Astrocyte of the cerebellum (primary cell): ENCODE measurements at places on chromosomes 7 and 10.

- DNase-seq, result no peak
Observed at GRCh38 chr7:153852261-153852660, 199.9 kb upstream of the DPP6 start.

GRCh38 chr7:133542209-133542780, 289.4 kb downstream of the EXOC4 start:
- no peak for DNase-seq

- DNase-seq, result no peak
Observed at GRCh38 chr10:128278362-128278761, 152.1 kb upstream of the MKI67 start.

- DNase-seq, result no peak
Observed at GRCh38 chr7:107286751-107287621, 118.2 kb downstream of the HBP1 start.

- DNase-seq, result no peak
Observed at GRCh38 chr10:22620929-22621328, 93.4 kb downstream of the PIP4K2A start.

- DNase-seq, result no peak
Observed at GRCh38 chr7:104603957-104604356, 275.6 kb downstream of the LHFPL3 start.

DNA sequence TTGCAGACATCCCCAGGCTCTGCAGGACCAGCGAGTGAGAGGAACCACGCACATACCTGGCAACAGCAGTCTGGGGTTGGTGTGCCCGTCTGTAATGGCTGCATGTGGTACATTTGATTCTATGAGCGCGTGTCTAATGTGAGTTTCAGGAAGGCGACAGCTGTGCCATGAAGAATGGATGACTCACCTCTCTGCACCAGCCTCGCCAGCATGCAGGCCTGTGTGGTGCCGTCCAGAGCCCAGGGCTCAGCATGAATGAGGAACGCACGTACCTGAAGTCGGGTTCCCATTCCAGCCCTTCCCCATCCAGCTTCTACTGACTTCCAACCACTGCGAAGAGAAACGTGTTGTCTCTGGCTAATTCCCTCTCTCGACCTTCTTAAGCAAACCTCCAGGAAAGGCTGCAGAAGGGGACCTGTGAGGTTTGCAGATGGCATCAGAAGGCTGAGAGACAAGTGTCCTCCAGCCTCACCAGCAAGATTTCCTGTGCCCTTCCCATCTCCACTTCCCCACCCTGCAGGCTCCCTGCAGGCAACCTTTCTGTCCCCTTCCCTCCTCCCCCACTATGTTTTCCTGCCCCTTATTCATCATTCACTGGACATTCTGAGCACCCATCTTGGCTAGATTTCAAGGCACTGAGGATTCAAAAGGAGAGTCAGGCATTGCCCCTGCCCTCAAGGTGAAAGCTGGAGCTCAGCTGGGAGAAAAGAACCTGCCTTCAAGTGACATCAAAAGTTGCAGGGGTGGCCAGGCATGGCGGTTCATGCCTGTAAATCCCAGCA, 54.3 kb downstream of the ASB13 start:
- DNase-seq, result no peak

GRCh38 chr7:24715661-24716479, 41.4 kb downstream of the GSDME start:
- DNase-seq, result no peak

DNA sequence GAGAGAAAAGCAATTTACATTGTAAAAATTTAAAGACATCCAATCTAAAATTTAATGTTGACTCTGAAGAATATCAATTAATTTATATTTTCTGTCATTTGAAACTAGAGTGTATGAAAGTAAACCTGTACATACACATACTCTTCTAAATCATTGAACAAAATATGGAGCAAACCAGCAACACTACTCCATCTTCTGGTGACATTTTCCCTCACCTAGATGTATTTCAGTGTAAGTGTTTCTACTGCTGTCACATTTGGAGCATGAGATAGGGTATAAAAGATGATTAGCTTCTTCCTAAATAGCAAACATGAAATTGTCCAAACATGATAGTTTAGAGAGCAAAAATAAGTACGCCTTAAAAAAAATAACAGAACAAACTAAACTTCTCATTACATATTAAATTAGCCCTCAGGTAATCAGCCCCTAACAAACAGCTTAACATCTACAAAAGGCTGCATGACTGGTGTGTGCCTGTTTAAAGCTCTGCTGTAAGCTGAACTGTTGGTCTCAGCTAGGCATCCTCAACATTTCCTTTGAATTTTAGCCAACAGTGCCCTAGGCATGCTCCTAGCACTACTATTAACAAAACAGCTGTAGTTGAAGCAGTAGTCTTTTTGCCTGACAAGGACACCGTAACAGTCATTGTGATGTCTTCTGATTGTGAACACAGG, 189.8 kb downstream of the CTNNA3 start:
- DNase-seq, result no peak

DNA sequence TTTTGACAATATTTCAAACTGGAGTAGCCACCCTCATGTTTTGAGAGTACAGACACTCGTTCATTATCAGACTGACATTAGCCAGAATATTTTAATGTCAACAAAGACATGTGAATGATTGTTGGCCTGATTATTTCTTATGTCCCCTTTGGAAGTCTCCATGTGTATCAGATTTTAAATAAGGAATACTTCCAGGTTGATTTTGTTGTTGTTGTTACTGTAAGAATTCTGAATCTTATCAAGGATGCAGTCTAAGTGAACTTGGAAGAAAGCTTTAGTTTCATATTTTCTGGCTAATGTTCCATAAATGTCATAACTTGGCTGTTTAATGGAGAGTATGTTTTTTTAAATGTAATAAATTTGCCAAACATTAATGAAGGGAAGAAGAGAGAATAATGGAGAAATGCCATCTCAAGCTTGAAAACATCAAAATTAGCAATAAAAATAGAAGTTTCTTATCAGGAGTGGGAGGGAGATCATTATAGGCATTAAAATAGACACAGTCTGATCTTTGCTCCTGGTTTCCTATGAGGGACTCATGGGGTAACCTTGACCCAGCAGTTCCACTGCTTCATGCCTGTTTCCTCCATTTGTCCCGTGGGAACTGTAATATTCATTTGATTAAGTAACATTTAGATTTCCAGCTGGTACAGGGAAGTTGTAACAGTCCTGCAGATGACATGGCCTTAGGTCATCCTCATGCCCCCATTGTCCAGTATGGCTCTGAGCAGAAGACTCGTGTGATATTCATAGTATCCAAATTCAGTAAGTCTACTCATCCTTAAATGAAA, 122.4 kb upstream of the KIAA1217 start:
- DNase-seq, result no peak

GRCh38 chr7:151572136-151572535, 52.4 kb upstream of the RHEB start:
- no peak for DNase-seq

GRCh38 chr7:101015626-101016025, 4.3 kb upstream of the MUC17 start:
- DNase-seq, result no peak

DNA sequence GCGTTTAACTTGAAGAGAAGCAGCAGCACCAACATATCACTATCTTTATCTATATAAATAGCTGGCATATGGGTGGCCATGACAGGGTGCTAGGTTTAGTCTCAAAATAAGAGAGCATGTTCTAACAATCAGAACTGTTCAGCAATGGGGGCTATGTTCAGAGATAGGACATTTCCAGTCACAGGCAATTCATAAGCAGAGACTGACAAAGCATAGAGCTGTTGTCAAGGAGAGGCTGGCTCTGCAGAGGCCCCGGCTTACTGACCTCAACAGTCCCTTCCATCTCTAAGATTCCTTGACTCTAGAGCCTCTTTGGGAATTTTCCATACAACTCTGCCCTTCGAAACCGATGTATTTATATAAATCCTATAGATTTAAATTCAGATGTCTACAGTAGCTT, 17.2 kb downstream of the ANK3 start:
- no peak for DNase-seq

GRCh38 chr10:43390759-43391158, 18.2 kb downstream of the HNRNPF start:
- DNase-seq, result no peak

DNA sequence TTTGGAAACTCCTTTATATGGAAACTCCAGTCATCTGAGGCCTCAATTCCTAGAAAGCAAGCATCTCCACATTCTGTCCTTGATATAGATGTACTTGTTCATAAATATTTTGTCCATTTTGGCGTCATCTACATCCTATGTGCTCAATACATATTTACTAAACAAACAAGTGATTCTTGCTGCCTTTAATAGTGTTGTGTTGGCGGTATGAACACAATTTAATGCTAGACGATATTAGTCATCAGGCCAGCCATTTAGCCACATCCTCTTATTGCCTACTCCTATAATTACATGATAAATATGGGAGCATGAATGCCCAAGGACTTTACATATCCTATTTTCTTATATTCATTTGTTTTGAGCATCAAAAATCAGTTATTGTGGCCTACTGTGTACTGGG, 18.5 kb upstream of the IFRD1 start:
- no peak for DNase-seq

GRCh38 chr10:111129363-111129762, 52.5 kb downstream of the ADRA2A start:
- no peak for DNase-seq

DNA sequence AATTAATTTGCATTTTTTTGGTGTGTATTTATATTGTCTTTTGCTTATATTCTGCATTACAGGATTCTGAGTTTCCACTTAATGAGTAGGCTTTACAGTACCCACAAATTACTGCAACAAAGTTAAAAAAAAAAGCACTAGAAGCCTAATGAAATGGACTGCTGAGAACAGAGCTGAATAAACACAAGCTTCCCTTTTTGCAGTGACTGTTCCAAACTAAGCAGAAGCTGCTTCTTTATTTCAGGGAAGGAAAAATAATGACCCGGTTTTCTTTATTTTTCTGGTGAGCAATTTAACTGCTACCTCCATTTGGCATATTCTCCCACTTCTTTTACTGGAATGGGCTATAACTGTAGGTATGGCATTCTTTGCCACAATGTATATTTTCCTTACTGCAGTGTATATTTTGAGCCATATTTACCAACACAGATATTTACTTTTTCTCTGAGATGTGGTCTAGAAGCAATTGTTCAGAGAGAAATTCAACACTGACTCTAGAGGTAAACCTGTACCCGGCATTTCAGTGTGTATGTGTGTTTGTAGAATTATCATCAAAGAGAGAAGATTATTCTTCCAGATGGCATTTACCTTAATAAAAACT, 56.9 kb downstream of the HDAC9 start:
- DNase-seq, result no peak

- no peak for DNase-seq
Observed at GRCh38 chr10:99533496-99534449, 1.0 kb downstream of the NKX2-3 start.

DNA sequence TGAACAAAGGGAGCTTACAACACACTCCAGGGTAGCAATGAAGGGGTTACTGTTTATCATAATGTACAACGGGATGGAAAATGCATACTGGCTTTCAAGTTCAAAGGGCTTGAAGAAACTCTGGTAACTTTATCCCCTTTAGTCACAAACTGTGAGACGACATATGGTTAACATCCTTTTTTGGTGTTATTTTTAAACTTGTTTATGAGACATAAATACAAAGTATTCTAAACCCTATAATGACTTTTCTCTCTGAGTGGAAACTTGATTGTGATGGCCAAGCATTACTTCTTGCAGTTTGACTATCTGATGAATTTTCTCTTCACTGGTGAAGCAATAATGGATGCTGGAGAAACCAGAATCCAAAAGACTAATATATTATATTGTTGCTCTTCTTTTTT, 62.0 kb upstream of the SEMA3A start:
- DNase-seq, result no peak

GRCh38 chr10:73979809-73980433, 18.0 kb upstream of the VCL start:
- no peak for DNase-seq

GRCh38 chr10:90999512-91000172, 78.8 kb upstream of the ANKRD1 start:
- DNase-seq, result no peak

DNA sequence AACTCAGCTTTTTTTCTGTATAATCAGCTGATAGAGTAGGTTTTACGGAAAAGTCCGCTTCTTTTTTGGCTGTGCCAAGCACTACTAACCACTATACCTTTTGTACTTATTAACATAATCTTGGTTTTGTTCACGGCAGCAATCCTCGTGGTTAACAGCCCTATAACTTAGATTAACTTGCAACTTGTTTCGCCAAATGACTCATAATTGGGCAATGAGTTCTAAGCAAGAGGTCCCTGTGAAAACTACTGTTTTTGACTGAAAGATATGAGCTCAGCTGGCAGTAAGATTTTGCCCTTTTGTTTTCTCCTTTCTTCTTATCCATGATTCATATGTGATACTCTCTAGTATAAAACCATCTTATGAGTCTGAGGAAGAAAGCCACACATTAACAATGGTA, 345.0 kb upstream of the PCDH15 start:
- DNase-seq, result peak; percentile 88

DNA sequence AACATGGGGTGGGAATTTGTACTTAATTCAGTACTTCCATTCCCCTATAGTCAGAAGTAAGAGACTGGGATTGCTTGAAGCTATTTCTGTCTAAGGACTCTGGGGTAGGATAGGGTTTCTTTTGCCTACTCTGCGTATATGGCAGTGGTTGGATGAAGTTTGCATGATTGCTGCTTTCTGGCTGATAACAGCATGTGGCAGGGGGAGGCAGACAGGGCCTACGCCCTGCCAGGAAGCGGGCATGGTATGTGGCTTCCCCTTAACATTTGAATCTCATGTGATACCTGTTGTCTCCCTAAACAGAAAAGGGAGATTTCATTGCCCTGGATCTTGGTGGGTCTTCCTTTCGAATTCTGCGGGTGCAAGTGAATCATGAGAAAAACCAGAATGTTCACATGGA, 57.1 kb downstream of the TACR2 start:
- DNase-seq, result no peak

- no peak for DNase-seq
Observed at GRCh38 chr7:74056096-74056915, 27.3 kb upstream of the LIMK1 start.

DNA sequence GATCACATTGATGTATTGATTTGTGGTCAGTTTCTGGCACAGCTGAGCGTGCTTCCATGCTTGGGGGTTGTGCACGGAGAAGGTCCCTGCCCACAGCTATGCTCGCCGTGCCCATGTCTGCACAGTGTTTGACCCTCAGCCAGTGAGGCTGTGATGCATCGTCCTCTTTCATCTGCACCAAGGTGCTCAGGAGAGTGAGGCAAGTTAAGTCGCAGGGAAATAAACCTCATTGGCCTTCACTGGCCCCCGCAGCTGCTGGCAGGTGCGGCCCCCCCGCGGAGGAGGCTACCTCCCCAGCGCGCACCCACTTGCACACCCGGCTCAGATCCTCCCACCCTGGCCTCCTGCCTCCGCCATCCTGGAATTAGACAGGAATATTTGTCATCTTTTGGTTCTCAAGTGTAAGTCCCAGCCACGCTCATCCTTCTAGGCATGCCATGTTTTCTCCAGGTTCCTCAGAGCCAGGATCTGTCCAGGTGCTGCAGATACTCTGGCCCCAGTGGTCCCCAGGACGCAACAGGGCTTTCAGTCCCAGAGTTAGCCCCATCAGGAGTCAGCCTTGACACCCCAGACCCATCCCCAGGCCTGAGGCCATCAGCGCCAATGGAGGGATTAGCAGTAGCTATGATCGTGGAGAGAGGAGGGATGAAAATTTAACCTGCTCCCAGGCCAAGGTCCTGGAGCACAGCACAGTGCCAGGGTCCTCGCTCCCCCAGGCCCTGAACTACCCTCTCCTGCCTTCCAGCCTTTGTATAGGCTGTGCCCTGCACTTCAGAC, 93.7 kb downstream of the OAT start:
- no peak for DNase-seq
